ENCODE measurements at places on chromosomes 12 and 14. TPM values are rescaled to one million over a fixed set of nuclear protein-coding genes. Genes with fewer than 3 reads are reported as not detected.
A peak's percentile ranks its signal among the peaks of the same experiment; 100 is the strongest.

The EIF2B1 gene
- total RNA-seq, result 46.5 TPM

- H3K4me3 ChIP-seq, result peak overlapping the region; percentile 75
- no peak overlapping the region for H3K27ac ChIP-seq
- peaks cover 90% of the 10 kb centered on the region for H3K27me3 ChIP-seq
- peaks cover 37% of the 10 kb centered on the region for H3K4me1 ChIP-seq
- H3K36me3 ChIP-seq, result peaks cover 5% of the 10 kb centered on the region
Measured at GRCh38 chr14:28785096-28785952, 18.7 kb downstream of the FOXG1 start.

DNA sequence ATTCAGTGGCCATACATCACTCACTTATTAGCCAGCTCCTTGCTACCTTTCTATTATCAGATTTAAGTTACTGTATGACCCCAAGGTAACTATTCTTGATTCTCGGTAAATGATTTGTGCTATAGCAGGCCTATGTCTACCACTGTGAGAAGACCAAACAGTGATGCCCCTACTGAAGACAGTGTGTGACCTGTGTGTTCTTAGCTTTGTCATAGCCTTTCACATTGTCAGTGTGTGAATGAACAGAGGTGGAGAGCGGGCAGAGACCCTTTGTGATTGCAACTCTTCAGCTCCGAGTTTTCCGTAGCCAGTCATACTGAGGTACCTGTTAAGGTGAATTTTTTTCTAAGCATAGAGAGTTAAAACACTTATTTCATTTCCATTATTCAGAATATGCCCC, 294.0 kb downstream of the LRFN5 start:
- H3K27ac ChIP-seq, result no peak overlapping the region
- H3K4me1 ChIP-seq, result no peaks in the 10 kb centered on the region
- no peaks in the 10 kb centered on the region for H3K36me3 ChIP-seq
- H3K27me3 ChIP-seq, result no peaks in the 10 kb centered on the region

The KCNA1 gene
- 0.11 TPM for total RNA-seq

DNA sequence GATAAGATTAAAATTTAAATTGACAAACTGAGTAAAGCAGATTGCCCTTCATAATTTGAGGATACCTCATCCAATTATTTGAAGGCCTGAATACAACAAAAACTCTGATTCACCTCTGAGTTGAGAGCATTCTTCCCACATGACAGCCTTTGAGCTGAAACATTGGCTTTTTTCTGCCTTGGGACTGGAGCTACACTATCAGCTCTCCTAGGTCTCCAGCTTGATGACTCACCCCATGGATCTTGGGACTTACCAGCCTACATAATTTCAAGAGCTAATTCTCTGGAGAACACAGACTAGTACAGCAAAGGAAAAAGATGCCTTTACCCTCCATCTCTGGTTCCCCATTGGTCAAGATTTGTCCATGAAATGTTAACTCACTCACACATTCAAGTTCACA, 555.1 kb downstream of the FOXG1 start:
- no peak overlapping the region for H3K4me3 ChIP-seq
- no peaks in the 10 kb centered on the region for H3K36me3 ChIP-seq
- no peaks in the 10 kb centered on the region for H3K27me3 ChIP-seq
- DNase-seq, result no peak

DNA sequence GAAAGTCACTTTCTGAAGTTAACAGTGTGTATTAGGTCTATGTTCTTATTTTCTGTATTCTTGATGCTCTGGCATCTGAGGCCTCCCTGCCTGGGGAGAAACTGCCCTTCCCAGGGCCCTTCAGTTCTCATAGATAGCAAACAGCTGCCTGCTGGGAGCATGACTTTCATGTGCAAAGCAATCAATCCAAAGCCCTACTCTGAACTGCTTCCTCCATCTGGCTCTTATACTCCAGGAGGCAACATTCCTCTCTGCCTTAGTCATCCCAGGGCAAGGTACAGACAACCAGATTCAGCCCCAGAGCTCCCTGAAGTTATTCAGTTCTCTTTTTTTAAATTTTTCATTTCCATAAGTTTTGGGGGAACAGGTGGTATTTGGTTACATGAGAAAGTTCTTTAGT, 41.7 kb upstream of the RIN3 start:
- H3K4me1 ChIP-seq, result peaks cover 38% of the 10 kb centered on the region
- H3K27me3 ChIP-seq, result no peaks in the 10 kb centered on the region
- peak overlapping the region; percentile 44 for H3K27ac ChIP-seq
- peak; percentile 39 for DNase-seq
- H3K4me3 ChIP-seq, result no peak overlapping the region

DNA sequence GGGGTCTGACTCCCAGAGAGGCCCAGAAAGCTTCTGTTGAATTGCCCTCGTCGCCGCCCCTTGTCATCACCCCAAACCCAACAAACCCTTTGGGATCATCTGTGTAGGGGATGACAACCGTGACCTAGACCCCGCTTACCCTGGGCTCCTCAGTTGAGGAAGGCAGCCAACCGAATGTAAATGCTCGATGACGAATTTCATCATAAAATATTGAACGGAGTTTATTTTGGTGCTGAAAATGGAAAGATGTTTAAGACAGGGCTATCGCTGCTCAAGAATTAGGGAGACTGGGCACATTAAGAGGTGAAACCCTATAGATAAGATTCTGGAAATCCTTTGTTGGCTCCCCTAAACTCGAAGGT, 512 bp downstream of the ACTR10 start:
- peak overlapping the region; percentile 67 for H3K27ac ChIP-seq
- DNase-seq, result no peak

GRCh38 chr12:3216726-3217682, 139.8 kb downstream of the TSPAN9 start:
- H3K36me3 ChIP-seq, result no peaks in the 10 kb centered on the region
- H3K4me3 ChIP-seq, result no peak overlapping the region
- no peaks in the 10 kb centered on the region for H3K27me3 ChIP-seq
- peaks cover 31% of the 10 kb centered on the region for H3K4me1 ChIP-seq
- no peak for DNase-seq

DNA sequence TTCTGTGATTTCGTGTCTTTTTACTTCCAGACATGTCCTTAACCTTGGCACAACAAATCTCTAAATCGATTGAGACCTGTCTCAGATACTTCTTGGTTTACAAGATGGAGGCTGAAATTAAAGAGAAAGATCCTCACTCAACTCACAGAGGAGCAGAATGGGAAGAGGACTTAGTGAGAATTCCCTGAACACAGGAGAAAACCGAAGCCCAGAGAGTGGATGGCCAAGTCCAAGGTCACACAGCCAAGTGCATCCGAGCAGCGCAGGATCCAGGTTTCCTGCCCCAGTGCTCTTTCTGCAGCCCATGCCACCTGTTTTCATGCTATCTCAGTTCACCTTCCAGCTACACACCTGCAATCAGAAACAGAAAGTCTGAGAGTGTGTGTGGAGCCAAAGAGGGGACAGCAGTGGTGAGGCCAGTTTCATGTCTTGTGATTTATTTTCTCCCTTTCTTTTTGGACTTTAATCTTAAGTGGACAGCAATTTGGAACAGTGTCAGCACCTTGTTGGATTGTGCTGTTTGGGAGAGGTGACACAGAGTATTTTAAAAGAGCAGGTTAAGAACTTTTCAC, 22.9 kb upstream of the TCL1B start:
- peaks cover 30% of the 10 kb centered on the region for H3K4me1 ChIP-seq
- H3K27me3 ChIP-seq, result peaks cover 18% of the 10 kb centered on the region
- H3K27ac ChIP-seq, result no peak overlapping the region
- no peak for DNase-seq
- H3K4me3 ChIP-seq, result no peak overlapping the region

DNA sequence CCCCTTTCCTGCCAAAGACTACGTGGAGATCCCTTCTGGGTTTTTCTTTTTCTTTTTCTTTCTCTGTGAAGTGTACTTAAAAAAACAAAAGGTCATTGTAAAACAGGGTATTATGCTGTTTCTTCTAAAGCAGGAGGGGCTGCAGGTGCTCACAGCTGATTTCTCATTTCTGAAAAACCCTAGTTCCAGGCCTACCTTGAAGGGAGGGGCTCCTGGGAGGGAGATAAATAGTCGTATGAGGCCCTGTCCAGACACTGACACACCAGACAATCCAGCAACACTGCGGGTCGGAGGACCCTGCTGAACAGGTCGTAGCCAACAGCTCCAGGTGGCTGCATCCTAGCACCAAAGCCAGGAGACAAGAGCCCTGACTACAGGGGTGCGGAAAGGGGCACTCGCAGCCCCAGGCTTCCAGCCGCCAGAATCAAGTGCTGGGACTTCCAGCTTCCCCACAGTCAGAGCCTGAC, 41.1 kb downstream of the PSMA6 start:
- H3K27me3 ChIP-seq, result no peaks in the 10 kb centered on the region
- peaks cover 54% of the 10 kb centered on the region for H3K4me1 ChIP-seq
- DNase-seq, result peak; percentile 20
- H3K4me3 ChIP-seq, result no peak overlapping the region
- H3K36me3 ChIP-seq, result no peaks in the 10 kb centered on the region

The PLEKHG7 gene
- total RNA-seq, result not detected

The KRT71 gene
- not detected for total RNA-seq

The SLC4A8 gene
- 16.9 TPM for total RNA-seq

The RPAP3 gene
- total RNA-seq, result 40.6 TPM

GRCh38 chr12:54197010-54197409, 8.2 kb upstream of the SMUG1 start:
- H3K27ac ChIP-seq, result no peak overlapping the region
- peaks cover 98% of the 10 kb centered on the region for H3K27me3 ChIP-seq

The PTCSC3 gene
- total RNA-seq, result not detected

DNA sequence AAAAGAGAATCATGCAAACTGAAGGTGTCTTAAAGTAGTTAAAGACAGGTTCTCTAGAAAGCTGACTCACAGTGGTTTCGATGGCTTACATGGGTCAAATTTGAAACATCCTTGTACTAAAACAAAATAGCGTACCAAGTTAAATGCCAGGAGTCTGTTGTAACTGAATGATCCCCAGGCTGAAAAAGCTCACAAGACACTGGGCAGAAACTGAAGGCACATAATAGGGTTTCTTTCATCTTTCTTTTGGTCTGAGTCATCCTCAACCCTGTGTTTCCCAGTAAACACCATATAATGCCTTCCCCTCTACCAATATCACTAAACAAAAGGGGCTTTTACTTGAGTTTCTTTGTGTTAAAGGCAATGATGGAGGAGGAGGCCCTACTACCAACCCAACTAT, 12.8 kb downstream of the ZFYVE1 start:
- no peak overlapping the region for H3K27ac ChIP-seq
- H3K36me3 ChIP-seq, result peaks cover 7% of the 10 kb centered on the region
- no peak for DNase-seq
- H3K27me3 ChIP-seq, result no peaks in the 10 kb centered on the region

- no peak for DNase-seq
- no peak overlapping the region for H3K4me3 ChIP-seq
- no peaks in the 10 kb centered on the region for H3K27me3 ChIP-seq
- H3K27ac ChIP-seq, result no peak overlapping the region
- peaks cover 6% of the 10 kb centered on the region for H3K36me3 ChIP-seq
- no peaks in the 10 kb centered on the region for H3K4me1 ChIP-seq
Measured at GRCh38 chr14:94225460-94226378, 51.6 kb downstream of the PPP4R4 start.

GRCh38 chr12:120445911-120446843, at the start of the genes GATC and TRIAP1:
TSS of gene GATC (plus strand) at chr12:120446444. CDS start at chr12:120446481, 37 bp downstream.
TSS of gene TRIAP1 (minus strand) at chr12:120446384. CDS start at chr12:120446372, 12 bp downstream.
- peak; percentile 89 for DNase-seq
- H3K4me3 ChIP-seq, result peak within 1 kb of the TSS; percentile 99
- peak within 1 kb of the TSS; percentile 99 for H3K27ac ChIP-seq
- H3K4me1 ChIP-seq, result peaks cover 18% of the 10 kb centered on the region
- peaks cover 51% of the 10 kb centered on the region for H3K36me3 ChIP-seq

- DNase-seq, result peak; percentile 83
- peaks cover 5% of the 10 kb centered on the region for H3K36me3 ChIP-seq
- H3K27ac ChIP-seq, result no peak overlapping the region
- H3K4me1 ChIP-seq, result peaks cover 35% of the 10 kb centered on the region
Measured at GRCh38 chr14:91418387-91419043, 895 bp upstream of the CCDC88C start.

- H3K27ac ChIP-seq, result no peak overlapping the region
- peaks cover 5% of the 10 kb centered on the region for H3K4me1 ChIP-seq
- no peaks in the 10 kb centered on the region for H3K27me3 ChIP-seq
Measured at GRCh38 chr12:50013361-50014147, 11.7 kb downstream of the RACGAP1 start.

The GPX2 gene
- 1.0 TPM for total RNA-seq

The FITM1 gene
- 0.25 TPM for total RNA-seq

DNA sequence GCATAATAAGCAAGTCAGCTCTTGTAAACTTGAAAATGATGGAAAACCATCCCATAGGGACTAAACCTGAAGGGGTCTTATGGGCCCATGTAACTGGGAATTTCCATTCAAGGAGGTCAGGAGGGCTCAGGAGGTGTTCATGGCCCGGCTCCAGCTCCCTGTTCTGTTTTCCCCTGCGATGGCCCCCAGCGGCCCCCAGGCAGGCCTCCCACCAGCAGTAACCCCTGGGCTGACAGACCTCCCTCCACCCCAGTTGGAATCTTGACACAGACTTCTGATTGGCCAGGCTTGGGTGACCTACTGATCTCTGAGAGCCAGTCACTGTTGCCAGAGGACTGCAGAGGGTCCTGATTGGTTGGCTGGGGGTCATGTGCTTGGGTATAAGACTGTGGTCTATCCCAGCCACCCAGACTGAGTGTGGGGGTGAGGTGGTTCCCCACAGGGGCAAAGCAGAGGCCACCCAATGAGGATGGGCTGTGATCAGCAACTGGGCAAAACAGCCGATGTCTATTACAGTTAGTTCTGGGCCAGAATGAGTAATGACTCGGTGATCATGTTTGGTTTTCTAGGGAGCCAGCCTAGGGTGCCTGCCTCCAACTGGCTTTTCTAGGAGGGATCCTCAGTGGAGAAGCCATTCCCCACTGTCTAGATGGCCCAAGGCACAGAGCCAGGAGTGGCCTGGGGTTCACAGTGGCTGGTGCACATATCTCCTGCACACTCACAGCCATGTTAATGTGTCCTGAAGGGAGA, 27.0 kb downstream of the RHOF start:
- H3K4me3 ChIP-seq, result no peak overlapping the region
- H3K4me1 ChIP-seq, result no peaks in the 10 kb centered on the region
- H3K36me3 ChIP-seq, result peaks cover 11% of the 10 kb centered on the region

The TRHDE gene
- 5.5 TPM for total RNA-seq

DNA sequence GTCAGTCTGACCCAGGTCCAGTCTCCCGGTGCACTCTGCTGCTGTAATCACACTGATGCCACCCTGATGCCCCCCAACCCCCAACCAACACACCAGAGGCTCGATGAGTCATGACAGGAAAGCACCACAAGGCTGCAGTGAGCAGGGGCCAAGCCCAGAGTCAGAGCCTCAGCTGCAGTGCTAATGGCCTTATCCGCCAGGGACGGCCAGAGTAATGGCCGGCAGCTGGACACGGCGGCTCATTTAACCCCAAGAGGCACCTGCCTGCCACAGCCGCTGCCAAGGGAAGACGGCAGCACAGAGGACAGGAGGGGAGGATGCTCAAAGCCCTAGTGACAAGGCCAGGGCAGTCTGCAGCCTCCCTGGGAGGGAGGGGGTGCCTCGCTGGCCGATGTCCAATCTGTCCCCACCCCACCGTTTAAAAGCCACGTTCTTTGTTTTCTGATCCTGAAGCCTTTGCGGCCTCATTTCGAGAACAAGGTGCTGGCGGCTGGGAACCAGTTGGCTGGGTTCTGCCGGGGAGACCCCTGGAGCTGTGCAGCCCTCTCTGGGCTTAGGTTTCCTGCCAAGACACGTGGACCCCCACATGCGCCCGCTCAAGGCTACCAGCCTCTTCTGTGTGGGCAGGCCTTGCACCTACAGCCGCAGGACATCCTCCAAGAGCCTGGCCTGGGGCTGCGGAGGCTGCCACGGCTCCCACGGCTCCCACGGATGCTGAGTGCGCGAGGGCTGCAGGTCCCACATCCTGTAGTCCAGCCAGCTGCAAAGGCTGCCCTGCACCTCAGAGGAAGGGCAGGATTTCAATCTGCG, 13.1 kb downstream of the CCDC85C start:
- no peak overlapping the region for H3K27ac ChIP-seq
- H3K4me1 ChIP-seq, result peaks cover 38% of the 10 kb centered on the region
- no peaks in the 10 kb centered on the region for H3K36me3 ChIP-seq
- no peaks in the 10 kb centered on the region for H3K27me3 ChIP-seq
- no peak overlapping the region for H3K4me3 ChIP-seq
- no peak for DNase-seq

GRCh38 chr14:97709552-97709951, 912.4 kb downstream of the VRK1 start:
- no peaks in the 10 kb centered on the region for H3K27me3 ChIP-seq
- no peak overlapping the region for H3K27ac ChIP-seq
- no peak overlapping the region for H3K4me3 ChIP-seq

Measured in WTC11 (cell line).